ENCODE measurements at places on chromosomes 6 and 20.

- DNase-seq = no peak
Measured at GRCh38 chr20:55099251-55099650, 623.9 kb downstream of the DOK5 start.

DNA sequence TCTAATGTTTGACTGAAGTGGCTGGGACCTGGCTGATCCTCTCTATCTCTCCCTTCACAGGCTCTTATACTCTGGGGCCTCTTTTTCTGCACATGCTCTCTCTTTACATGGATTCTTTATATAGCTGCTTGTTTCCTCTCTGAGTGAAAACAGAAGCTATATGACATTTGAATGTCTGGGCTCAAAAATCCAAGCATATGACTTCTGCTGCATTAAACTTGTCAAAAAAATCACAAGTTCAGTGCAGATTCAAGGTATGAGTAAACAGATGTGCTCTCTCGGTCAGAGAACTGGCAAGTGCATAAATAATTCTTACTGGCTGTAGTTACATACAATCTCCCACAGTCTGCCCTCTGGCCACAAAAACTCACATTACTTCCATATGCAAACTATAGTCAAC lies 96.6 kb downstream of the LCA5 start:
- no peak for DNase-seq

DNA sequence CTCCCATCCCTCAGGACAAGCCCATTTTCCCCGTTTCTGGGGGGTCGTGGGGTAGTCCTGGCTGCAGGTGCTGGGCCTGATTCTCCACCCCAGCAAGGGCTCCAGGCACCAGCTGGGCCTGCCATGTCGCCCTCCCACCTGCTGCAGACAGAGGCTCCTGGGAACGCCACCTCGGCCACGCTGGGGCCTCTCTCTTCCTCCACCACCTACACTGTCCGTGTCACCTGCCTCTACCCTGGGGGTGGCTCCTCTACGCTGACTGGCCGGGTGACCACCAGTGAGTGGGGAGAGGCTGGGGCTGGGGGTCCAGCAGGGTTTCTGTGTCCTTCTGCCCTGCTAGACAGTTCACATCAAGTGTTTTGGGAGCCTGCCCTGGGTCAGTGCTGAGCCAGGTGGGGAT lies 19.3 kb downstream of the COL20A1 start:
- DNase-seq = no peak

- DNase-seq = no peak
Measured at GRCh38 chr20:572727-573126, 29.1 kb upstream of the CSNK2A1 start.

DNA sequence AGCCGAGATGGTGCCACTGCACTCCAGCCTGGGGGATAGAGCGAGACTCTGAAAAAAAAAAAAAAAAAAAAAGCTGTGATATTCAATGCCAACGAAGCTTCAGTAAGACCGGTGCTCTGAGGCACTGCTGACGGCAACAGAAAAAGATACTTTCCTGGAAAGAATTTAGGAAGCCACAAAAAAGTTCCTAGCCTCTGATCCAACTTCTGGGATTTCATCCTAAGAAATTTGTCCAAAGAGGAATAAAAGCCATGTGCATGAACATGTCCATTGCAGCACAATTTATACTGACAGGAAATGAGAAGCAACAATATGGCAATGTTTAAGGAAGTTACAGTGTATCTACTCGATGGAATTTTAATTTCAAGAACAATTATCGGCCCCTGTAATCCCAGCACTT lies 24.5 kb upstream of the CARMIL1 start:
- no peak for DNase-seq

GRCh38 chr6:148830614-148831013 lies 83.8 kb downstream of the UST start:
- no peak for DNase-seq

DNA sequence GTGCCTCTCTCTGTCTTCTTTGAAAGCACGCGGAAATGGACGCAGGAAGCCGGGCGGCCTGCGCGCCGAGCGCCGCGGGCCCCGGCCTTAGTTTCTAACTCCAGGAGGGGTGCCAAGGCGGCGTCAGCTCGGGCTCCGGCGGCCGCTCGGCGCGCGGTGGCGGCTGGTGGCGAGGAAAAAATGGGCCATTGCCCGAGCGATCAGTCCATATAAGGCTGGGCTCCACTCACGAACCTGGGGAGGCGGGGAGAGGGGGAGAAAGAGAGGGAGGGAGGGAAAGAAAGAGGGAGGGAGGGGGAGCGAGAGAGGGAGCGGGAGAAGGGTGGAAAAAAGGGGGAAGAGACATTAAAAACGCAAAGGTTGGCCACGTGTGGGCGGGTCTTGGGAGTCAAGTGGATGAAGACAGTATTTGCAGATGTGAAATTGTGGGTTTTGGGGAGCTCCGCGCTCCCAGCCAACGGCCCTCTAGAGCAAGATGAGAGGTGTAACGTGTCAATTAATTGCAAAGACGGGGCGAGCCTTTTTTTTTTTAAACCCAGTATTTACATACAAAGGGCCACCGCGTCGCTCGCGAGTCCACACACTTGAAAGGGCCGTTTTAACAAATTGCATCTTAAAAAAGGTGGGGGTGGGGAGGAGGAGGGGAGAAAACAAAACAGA lies at the start of gene NKX2-2:
Gene NKX2-2, minus strand, starts transcription at position 184 of the 660 bp plus-strand sequence. CDS start 395 bp downstream, outside the sequence.
- no peak for DNase-seq

GRCh38 chr20:22688485-22688884 lies 104.1 kb upstream of the FOXA2 start:
- no peak for DNase-seq

GRCh38 chr6:142809947-142810346 lies 135.0 kb downstream of the HIVEP2 start:
- no peak for DNase-seq

DNA sequence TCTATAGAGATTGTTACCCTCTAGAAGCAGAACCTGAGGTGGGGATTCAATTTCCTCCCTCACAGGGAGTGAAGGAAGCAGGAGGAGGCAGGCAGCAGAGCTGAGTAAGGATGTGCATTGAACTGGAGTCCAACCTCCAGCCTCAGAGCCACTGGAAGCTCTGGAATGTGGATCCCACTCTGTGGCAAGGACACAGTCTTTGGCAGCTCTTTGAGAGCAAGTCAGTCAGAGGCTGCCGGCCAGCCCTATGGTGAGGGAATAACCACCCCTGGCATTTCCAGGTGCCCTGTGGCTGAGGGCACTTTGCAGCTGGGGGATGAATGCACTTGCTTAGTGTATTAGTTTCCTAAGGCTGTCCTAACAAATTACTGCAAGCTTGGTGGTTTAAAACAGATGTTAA lies 37.2 kb downstream of the EBF4 start:
- DNase-seq = no peak

DNA sequence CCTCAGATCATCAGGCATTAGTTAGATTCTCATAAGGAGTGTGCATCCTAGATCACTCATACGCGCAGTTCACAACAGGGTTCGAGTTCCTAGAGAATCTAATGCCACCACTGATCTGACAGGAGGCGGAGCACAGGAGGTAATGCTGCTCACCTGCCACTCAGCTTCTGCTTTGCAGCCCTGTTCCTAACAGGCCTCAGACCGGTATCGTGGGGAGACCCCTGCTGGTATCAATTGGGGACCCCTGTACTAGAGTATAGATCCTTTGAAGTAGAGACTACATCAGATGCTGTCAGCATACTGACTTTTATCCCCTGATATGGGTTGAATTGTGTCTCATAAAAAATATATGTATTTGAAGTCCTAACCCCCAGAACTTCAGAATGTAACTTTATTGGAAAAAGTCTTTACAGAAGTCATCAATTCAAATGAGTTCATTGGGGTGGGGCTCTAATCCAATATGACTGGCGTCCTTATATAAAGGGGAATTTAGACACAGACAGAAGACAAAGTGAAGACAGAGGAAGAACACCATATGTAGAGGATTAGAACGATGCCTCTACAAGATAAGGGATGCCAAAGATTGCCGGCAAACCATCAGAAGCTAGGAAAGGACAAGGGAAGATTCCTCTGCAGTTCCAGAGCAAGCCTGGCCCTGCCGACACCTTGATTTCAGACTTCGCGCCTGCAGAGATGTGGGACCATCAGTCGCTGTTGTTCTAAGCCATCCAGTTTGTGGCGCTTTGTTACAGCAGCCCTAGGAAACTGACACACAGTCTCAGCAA lies 104.4 kb upstream of the BTBD3 start:
- DNase-seq = no peak

- no peak for DNase-seq
Measured at GRCh38 chr6:158810155-158811095, 8.7 kb downstream of the EZR start.

GRCh38 chr20:2509794-2510193 lies 1.1 kb upstream of the ZNF343 start:
- DNase-seq = no peak

GRCh38 chr6:33944686-33945411 lies 141.0 kb upstream of the MLN start:
- no peak for DNase-seq

GRCh38 chr20:40251284-40251932 lies 437.6 kb downstream of the MAFB start:
- DNase-seq = peak; percentile 57

GRCh38 chr20:37144856-37145404 lies 34.2 kb upstream of the RPN2 start:
- DNase-seq = no peak

DNA sequence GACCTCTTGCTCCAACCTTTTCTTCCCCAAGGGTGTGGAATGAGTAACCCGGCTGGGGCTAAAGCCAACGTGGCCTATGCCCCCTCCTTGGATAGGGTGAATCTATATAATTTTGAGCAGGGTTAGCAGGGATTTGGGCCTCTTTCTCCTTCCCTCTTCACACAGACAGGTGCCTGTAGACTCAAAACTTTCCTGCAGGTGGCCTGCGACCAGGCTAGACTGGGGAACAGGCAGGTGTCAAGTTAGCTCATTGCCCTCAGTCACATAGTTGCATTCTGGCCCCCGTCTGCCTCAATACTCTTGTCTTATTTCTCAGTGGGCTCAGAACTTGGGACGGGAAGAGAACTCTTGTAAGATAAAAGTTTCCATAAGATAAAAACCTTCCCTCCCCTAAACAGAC lies 243.0 kb downstream of the ATXN1 start:
- DNase-seq = no peak

GRCh38 chr20:34921436-34921835 lies 34.2 kb downstream of the GSS start:
- no peak for DNase-seq

GRCh38 chr6:96898241-96898851 lies 655 bp upstream of the NDUFAF4 start:
- no peak for DNase-seq

DNA sequence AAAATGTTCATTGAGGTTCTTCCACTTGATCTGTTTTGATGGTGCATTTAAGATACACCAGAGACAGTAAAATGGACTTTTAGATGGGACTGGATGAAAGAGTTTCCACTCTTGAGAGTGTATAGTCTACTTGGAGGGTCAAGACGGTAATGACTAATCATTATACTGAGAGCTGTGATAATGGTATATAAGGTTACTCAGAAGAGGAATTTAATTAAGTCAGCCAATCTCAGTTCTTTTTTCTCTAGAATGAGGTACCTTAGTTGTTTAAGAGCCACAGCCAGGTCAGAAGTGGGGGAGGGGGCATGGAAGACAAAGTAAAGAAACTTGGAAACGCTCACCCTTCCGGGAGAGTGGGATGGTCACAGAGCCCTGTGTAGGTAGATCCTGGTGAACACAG lies 123.9 kb downstream of the MAP3K4 start:
- no peak for DNase-seq

DNA sequence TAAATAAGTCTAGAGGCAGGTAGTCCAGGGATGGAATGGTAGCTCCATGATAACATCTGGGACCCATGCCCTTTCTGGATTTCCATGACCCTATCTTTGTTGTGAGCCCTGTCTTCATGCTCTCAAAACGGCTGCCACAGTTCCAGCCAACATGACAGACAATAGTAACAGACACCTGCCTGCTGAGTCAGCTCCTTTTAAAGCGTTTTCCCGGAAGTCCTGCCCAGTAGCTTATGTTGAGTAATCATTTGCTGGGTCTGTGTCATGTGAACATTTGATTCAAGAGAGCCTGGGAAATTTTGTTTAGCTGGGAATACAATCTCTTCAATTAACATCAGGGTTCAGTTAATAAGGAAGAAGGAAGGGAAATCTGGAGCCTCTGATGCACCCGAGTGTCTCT lies 262.2 kb upstream of the SULF2 start:
- no peak for DNase-seq

DNA sequence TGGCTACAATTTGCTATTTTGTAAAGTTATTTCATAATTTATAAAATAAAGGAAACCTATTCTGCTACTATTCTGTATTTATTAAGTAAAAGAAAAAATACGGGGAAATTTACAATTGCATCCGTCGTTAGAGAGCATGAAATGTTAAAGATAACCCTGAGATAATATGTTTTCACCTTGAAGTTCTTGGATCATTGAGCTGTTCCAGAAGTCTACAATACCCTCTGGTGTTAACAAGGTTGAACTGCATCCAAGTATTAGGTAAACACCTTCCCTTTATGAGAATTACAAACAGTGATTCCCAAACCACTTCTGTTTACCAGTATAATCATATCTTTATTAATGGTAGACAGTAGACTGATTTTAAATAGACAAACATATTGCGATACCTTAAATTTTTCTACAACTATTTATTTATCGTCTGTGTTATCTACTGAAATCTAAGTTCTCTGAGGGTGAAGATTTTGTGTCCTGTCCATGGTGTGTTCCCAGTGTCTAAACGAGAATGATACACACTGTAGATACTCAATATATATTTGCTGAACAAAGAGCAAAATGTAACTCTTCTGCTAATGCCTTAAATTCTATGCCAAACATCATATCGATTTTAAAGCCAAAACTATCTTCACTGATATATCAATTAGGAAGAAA lies 28.2 kb downstream of the TBC1D32 start:
- peak; percentile 27 for DNase-seq

DNA sequence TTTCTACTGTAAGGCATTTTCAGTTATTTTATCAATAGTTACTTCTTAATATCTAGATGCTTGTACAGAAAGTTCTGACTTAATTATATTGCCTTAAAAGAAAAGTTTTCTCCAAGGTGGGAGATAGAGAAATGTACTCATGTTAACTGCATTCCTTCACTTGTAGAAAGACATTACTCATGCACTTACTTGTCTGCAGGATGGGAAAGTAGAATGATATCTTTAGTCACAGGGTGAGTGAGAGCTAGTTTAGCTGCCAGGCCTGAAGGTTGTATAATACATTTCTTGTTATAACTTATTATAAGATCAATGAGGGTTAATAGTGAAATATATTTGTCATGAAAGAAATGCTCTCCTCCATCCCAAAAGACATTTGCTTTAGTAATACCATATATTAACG lies 92.1 kb downstream of the CRYBG1 start:
- no peak for DNase-seq

GRCh38 chr6:2625581-2625980 lies 125.1 kb downstream of the MYLK4 start:
- no peak for DNase-seq

All from EL (cell line).